ENCODE measurements at places on chromosomes 6 and 20. TPM values are rescaled to one million over a fixed set of nuclear protein-coding genes. Genes with fewer than 3 reads are reported as not detected.
A peak's percentile ranks its signal among the peaks of the same experiment; 100 is the strongest.

- no peak for DNase-seq
Observed at GRCh38 chr6:123224077-123224476, 228.0 kb downstream of the CLVS2 start.

DLK2 gene
- polyA plus RNA-seq = 4.5 TPM

- no peak for DNase-seq
Observed at GRCh38 chr6:23905133-23905815, 220.7 kb upstream of the NRSN1 start.

ZNF334 gene
- 2.9 TPM for polyA plus RNA-seq

- no peak for DNase-seq
Observed at GRCh38 chr20:35883336-35883777, 70.9 kb downstream of the SCAND1 start.

- no peak for DNase-seq
Observed at GRCh38 chr20:31596831-31597480, 8.1 kb upstream of the ID1 start.

PERP gene
- 30.4 TPM for polyA plus RNA-seq

GRCh38 chr6:131765081-131765803, 42.6 kb upstream of the ENPP1 start:
- DNase-seq = no peak

DNA sequence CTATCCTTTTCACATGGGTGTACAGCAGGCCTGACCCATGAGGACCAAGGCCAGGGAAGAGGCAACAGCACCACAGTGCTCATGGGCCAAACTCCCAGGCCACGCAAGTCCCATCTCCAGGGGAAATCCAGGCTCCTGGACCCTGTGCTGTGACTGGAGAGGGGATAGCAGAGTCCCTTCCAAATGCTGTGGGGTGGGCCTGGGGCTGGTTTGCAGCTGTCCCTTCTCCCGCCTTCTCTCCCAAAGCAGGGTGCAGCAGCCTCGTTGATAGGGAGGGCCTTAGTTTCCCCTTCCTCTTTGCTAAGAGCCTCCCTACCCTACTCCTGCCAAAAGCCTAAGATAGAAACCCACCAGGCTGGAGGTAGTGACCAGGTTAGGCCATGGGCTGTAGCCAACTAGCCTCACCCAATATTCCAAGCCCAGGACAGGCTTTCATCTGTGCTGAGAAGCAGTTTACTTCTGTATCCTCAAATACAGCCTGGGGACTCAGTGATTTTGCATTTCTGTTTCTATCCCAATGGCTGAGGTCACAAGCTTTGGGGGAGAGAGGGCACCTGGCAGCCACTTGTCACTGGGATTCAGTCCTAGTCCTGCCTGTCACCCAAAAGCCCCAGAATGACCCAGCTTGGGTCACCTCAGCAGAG, 1.4 kb downstream of the CTSZ start:
- DNase-seq = no peak

GRCh38 chr20:3782597-3782996, 1.3 kb upstream of the SPEF1 start:
- DNase-seq = no peak

DNA sequence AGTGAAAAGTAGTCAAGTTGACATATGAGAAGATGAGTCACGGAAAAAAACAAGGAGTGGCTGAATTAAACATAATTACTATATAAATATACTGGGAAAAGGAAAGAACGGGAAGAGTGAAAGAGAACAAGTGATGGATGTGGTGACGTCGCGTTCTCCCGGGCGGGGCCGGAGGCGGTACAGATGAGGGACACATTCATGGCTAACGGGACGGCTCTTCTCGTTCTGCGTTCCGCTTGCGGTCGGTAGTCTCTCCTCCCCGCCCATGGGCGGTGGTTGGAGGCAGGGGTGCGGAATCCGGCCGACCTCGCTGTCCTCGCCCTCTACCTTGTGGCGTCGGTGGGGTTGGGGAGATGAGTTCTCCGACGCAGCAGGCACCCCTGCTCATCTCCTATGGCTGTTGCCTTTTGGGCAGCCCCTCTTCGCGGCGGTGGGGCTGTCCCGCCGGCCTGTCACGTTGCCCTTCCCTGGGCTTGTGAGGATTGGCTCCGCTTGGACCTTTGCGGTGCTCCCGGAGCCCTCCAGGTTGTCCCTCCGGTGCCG, 22.5 kb downstream of the HLA-G start:
- no peak for DNase-seq

- no peak for DNase-seq
Observed at GRCh38 chr6:56890683-56891429, 64.1 kb upstream of the BEND6 start.

DNA sequence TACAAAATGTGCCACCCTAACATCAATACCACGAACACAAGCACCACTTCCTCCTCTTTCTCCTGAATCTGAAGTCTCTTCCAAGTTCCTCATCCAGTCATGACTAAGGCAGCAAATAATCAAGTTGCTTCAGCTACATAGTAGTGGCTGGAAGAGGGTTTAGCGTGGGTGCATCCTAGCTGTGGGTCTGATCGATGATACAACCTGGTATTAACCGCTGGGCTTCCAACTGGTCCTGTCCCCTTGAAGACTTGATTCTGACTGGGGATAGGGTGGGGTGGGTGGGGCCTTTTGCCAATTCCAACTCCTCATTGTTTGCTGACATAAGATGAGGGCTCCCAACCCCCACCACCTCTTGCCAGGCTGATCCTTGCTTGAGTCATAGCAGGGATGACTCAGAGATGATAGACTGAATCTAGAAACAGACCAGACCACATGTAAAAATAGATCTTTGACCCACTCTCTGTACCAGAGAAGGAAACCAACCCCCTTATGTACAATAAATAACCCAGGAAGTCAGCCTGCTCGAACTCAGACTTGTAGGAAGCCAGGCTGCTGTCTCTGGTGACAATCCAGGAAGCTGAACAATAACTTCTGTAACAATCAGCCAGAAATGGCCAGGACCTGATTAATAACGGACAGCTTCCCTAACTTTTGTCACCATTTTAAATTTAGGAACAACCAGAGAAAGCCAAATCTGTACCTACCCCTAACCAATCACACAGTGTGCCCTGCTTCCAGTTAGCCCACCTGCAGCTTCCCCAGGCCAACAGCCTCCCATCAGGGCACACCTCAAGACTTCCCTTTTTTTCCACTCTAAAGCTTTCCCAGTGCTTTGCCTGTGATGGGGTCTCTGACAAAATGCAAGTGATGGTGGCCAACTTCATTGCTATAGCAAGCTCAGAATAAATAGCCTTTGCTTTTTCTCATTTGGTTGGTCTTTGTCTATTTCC, 68.9 kb upstream of the FAM184A start:
- no peak for DNase-seq

DNA sequence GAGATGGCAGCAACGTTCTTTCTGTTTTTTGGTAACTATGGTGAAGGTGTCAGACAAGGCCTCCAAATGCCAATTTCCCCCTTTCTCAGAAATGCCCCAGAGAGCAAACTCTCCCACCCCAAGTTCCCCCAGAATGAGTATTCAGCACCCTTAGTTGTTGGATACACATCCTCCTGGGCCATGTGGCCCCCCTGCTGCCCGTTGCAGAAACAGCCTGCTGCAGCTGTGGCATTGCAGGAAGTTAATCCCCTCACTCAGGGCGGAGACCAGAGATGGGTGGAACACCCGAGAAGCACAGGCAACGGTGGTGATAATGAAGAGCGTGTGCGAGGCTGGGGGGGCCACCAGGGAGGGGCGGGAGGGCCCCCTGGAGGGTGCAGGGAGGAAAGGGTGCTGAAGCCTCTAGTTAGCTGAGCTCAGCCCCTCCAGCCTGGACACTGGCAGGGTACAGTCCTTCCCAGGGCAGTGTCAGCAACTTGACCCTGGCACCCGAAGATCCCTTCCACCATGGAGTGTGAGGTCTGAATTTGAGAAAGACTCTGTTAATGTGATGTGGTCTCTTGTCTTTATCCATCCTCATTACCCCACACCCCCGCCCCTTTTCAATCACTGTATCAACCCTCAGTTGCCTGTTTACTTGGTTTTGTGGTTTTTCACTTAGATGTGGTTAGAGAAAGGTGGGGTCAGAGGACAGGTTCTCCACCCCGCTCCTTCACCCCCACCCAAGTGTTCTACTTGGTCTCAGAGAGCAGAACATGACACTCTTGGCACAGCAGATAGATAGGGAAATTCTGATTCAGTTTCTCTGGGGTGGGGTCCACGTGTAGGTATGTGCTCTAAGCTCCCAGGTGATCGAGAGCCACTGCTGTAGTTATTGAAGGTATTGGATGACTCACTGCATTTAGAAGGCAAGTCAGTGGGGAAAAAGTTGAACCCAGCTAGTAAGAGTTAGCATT, 208.8 kb upstream of the SUPT3H start:
- DNase-seq = no peak

TP53TG5 gene
- 1.1 TPM for polyA plus RNA-seq

- DNase-seq = peak; percentile 53
Observed at GRCh38 chr6:7137335-7138045, 29.7 kb downstream of the RREB1 start.

GRCh38 chr6:168411130-168411529, 29.9 kb upstream of the SMOC2 start:
- DNase-seq = no peak

FAM162B gene
- 6.1 TPM for polyA plus RNA-seq

DNA sequence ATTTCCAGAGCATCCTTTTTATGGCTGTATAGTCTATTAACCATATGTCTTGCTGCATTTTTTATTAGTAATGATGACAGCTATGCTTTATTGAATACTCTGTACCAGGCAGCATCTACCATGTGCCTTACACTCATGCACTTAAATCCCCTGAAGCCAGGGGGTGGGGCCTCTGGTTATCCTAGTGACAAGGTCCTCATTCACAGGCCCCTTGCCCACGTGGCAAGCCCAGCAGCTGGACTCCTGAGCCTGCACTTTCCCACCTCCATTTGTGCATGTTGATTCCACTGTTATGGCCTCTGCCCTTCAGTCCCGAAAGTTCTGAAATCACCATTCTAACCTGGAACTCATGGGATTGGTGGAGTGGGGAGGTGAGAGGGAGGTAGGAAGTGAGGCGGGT, 22.3 kb downstream of the ACTR5 start:
- DNase-seq = no peak

DNA sequence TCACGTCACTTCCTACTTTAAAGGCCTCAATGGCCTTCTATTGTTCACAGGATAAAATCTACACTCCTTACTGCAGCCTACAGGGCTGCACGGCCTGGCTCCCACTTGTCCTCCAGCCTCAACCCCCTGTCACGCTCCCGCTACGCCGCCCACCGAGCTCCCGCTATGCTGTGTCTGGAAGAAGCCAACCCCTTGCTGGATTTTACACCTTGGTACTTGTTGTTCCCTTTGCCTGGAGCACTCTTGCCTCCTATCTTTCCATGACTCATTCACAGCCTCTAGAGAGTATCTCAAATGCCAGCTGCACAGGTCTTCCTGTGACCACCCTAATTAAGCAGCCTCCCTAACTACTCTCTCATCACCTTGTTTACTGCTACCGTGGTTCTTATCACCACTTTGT, 259.9 kb downstream of the PRKN start:
- DNase-seq = peak; percentile 35

GRCh38 chr6:100924534-100925227, 43.6 kb upstream of the ASCC3 start:
- DNase-seq = no peak

DNA sequence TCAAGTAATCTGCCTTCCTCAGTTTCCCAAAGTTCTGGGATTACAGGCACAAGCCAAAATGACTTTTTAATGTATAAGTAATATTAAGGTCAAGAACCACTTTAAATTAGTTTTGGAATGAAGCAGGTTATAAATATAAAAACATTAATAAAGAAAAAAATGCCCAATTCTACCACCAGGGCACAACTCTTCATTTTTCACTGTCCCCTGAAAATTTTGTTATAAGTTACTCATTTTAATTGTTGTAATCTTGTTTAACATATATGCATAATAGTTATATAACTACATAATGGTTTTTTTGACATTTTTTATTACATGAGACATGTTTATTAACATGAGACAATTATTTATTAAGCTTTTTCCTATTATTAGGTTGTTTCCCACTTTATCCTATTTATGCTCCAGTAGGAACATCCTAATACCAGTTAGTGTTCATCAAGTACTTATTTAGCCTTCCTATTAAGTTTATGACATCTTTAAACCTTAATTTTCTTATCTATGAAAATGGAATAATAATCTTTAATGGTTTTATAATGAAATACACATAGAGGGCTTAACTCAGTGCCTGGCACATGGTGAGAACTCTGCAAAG, 182.1 kb upstream of the SCGN start:
- DNase-seq = no peak

DNA sequence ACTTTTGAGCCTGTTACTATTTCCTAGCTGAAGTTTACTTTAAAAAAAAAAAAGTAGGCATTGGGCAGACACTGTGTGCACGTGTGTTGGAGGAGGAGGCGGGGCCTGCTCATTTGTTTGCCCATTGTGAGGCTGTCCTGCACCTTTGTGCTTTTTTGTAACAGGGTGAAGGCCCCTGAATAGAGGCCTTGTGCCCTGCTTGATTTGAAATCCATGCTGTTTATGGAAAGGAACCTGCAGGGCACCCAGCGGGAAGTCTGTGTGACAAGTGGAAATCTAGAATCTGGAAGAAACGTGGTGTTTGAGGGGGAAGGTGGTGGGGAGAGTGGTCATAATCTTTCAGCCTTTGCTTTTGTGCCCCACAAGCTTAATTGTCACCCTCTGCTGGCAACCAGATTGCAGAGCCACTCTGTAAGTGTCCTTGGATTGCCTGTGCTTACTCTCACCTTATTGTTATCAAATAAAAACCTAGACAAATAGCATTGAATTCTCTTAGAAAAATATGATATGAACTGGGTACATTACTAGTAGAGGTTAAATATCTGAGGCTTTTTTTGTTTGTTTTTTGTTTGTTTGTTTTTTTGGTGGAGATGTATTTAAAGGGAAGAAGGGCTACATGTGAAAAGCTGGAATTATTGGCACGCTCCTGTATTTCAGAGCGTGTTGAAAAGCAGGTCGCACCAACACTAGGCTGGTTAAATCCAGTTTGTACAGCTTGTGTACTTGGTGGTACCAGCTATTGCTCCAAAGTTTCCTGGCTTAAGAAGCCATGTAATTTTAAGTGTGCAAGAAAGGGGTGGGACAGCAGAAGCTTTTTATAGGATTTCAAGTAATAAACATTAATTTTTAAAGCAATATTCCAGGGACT, 156.3 kb downstream of the ARID1B start:
- no peak for DNase-seq

DNA sequence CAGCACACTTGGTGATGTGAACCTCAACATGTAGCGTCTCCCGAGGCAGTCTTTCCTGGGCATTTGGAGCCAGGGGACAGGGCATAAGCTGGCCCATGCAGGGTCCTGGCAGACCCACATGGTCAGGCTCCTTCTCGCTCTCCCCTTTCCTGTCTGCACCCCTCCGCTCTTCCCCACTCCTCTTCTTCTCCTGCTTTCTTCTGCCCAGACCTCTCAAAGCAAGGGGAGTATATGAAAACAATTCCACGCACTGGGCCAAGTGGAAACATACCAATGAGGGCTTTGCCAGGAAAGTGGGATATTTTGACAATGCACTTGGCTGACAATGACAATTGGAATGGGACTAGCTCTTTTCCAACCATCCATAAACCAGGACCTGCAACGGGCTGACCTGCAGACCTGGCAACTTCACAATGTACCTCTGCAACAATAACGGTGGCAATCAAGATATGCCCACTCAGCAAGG, 58.9 kb upstream of the TRAF3IP2 start:
- peak; percentile 27 for DNase-seq
